Right lung (tissue), 10 donors: ENCODE measurements at places on chromosomes 7 and 10. TPM values are rescaled to one million over a fixed set of nuclear protein-coding genes. Genes with fewer than 3 reads are reported as not detected.

Gene MINDY4
- 13.7 TPM for polyA plus RNA-seq

Gene GDF10
- 92.5 TPM for polyA plus RNA-seq

Gene CALCR
- polyA plus RNA-seq: 0.24 TPM

- DNase-seq: no peak
Observed at GRCh38 chr7:43791665-43792064, 33.2 kb downstream of the BLVRA start.

DNA sequence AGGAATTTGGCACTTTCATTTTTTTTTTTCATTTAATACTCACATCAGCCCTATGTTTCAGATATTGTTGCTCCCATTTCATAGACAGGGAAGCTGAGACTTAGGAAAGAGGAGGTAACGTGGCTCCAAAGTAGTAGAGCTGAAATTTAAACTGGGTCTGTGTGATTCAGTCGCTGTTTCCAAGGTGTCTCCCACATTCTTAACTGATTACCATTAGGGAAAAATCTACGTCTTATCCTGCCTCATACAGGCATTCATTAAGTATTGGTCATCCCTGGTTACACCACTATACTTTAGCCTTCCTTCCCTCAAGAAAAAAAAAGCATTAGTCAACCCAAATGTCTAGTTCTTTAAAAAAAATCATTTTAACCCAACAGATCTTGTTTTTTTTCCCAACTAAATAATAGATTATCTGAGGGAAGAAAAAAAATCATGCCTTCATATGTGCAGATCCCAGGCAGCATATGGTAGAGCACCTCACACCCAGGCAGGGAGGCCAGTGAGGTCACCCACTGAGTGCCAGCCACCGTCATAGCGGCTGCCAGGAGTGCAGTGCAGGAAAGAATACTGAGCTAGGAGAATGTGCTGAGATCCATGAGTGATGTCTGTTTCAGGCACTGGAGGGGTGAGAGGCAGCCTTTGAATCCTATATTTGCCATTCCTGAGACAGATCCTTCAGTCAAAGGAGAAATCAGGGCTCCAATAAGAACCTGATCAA is 59.0 kb upstream of the SORCS3 start:
- no peak for DNase-seq

DNA sequence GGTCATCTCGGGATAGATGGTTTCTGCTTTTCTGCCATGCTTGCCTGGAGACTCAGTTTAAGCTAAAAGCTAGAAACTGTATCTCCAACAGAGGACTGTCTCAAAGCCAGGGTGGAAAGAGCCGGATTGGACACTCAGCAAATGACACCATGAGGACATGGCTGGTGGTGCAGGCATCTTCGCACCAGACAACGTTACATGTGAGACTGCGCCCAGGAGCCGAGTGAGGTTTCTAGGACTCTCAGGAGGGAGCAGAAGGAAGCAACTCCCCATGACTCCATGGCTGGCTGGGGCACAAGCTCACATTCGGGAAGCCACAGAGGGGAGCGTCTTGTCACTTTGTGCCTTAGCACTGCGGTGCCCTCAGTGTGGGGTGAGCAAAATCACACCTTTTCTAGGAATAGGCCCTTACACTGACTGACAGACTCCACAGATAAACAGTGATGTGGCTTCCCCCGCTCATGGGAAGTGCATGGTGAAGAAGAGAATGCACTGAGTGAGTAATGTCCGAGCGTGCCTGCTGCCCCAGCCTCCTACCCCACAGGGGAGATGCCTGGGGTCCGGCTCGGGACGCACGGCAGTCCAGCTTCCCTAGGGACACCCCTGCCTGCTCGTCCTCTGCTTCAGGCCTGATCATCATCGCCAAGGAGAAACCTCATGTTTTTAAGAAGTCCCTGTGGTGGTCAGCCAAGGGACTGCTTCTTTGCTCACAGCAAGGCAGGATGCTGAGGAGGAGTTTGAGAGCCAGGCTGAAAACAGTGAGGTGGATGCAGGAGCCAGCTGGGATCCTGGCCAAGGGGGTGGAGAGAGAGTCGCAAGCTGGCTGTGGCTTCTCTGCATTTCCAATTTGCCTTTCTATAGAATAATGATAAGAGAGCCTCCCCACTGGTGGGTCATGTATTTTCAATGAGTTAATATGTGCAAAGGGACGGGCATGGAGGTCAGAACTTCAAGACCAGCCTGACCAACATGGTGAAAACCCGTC is 52.2 kb upstream of the FXYD4 start:
- DNase-seq: no peak

GRCh38 chr10:77823811-77824542 is 102.6 kb downstream of the DLG5 start:
- DNase-seq: no peak

DNA sequence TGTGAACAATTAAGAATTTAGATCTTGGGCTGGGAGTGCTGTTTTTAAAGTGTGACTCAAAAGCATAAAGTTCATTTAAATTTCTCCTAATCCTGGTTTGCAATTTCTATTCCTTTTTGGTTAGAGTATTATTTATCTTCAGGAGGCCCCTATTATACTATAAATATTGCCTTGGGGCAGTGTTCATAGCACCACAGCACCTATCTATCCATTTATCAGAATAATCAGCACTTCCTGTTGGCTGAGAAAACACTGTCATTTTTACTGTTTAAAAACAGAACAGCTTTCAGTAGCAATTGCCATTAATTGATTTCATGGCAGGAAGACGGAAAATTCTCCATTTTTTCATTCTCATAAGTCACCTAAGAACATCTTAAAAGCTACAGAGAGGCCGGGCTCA is 111.4 kb downstream of the KIAA1217 start:
- DNase-seq: no peak
